ENCODE measurements at places on chromosomes 4 and X. TPM values are rescaled to one million over a fixed set of nuclear protein-coding genes. Genes with fewer than 3 reads are reported as not detected.
A peak's percentile ranks its signal among the peaks of the same experiment; 100 is the strongest.

DNA sequence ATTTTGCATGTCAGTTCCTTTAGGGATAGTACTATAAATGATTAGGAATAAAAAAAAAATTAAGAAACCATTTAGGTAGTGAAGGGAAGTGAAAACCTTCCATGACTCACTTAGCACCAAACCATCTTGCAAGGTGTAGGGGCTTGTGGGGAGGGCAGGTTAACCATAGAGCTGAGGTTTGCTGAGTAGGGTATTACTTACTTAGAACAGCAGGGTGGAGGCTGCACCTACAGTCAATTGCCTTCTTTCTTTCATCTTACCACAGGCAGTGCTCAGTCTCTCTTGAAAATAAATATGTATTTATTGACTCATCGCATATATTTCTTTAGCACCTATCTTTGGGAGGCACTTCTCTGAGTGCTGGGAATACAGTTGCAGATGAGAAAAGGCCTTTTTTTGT, 104.9 kb upstream of the GIMD1 start:
- H3K4me1 ChIP-seq, result no peaks in the 10 kb centered on the region
- H3K27me3 ChIP-seq, result no peaks in the 10 kb centered on the region
- no peak for DNase-seq
- H3K4me3 ChIP-seq, result no peak overlapping the region
- H3K27ac ChIP-seq, result no peak overlapping the region

GRCh38 chr4:70613306-70614183, 15.0 kb upstream of the ENAM start:
- no peak for DNase-seq
- H3K4me1 ChIP-seq, result no peaks in the 10 kb centered on the region
- no peaks in the 10 kb centered on the region for H3K27me3 ChIP-seq
- H3K4me3 ChIP-seq, result no peak overlapping the region
- H3K36me3 ChIP-seq, result no peaks in the 10 kb centered on the region

- H3K27me3 ChIP-seq, result no peaks in the 10 kb centered on the region
- peak overlapping the region; percentile 98 for H3K27ac ChIP-seq
- H3K36me3 ChIP-seq, result peaks cover 5% of the 10 kb centered on the region
- DNase-seq, result no peak
- H3K4me3 ChIP-seq, result peak overlapping the region; percentile 59
Measured at GRCh38 chrX:103685396-103685795, 1.1 kb downstream of the MORF4L2 start.

GRCh38 chrX:42151808-42152207, 228.5 kb upstream of the CASK start:
- DNase-seq, result no peak
- no peaks in the 10 kb centered on the region for H3K36me3 ChIP-seq
- no peak overlapping the region for H3K4me3 ChIP-seq
- no peaks in the 10 kb centered on the region for H3K4me1 ChIP-seq
- H3K27ac ChIP-seq, result no peak overlapping the region
- no peaks in the 10 kb centered on the region for H3K27me3 ChIP-seq

DNA sequence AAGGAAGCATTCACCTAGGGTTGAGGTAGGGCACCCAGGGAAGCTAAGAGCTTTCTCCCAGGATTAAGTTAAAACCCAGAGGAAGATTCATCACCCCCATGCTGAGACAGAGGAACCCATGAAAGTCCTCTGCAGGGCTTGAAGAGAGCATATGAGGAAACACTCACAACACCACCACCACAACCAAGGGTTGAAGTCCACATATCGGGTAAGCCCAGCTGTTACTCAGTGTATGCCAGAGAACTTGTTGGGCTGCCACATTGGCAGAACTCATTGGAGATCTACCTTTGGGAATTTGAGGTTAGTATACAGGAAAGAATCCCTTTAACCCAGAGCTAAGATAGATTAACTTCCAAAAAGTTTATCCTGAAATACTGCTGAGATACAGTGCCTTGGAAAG, 75.1 kb downstream of the INTS6L start:
- H3K27me3 ChIP-seq, result no peaks in the 10 kb centered on the region
- H3K36me3 ChIP-seq, result no peaks in the 10 kb centered on the region
- no peak for DNase-seq
- H3K27ac ChIP-seq, result no peak overlapping the region

GRCh38 chr4:15159477-15160019, 157.3 kb downstream of the CPEB2 start:
- H3K27ac ChIP-seq, result no peak overlapping the region
- no peaks in the 10 kb centered on the region for H3K27me3 ChIP-seq
- H3K36me3 ChIP-seq, result no peaks in the 10 kb centered on the region

DNA sequence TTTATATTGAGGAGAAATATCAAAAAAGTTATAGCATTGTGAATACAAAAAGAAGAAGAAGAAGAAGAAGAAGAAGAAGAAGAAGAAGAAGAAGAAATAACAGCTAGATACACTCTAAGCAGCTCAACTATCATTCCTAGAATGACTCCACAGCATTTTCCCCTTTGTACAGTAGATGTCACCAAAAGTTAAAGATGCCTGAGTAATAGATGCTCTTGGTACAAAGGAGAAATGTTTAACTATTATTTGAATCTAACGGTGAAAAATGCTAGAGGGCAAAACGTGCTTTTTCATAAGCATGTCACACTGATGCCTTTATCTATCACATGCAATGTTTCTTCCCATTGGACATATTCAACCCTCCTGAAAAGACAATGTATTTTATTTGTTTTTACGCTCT, 178.4 kb upstream of the GPRIN3 start:
- no peaks in the 10 kb centered on the region for H3K27me3 ChIP-seq
- H3K4me3 ChIP-seq, result no peak overlapping the region
- no peaks in the 10 kb centered on the region for H3K36me3 ChIP-seq
- H3K4me1 ChIP-seq, result no peaks in the 10 kb centered on the region

DNA sequence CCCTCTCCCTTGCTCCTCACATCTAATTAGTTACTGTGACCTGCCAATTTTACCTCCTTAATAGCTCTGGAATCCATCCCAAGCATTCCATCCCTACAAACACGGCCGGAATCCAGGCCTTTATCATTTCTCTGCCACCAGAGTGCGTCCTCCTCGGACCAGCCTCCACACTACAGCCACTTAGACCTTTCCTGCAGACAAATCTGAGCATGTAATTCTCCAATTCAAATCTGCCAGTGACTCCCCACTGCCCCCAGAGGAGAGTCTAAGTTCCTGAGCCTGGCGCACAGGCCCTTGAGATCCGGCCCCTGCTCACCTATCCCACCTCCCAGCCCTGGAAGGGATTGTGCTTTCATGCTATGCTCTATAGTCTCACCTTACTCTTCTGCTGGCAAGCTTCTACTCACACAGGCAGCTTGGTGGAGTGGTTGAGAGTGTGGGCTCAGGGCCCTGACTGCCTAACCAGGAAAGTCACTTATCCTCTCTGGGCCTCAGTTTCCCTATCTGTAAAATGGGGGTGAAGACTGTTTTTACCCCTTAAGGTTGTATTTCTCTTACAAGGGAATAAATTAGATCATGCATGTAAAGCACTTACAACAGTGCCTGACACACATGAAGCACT, 31.2 kb downstream of the PJA1 start:
- no peak for DNase-seq
- no peak overlapping the region for H3K27ac ChIP-seq
- no peaks in the 10 kb centered on the region for H3K36me3 ChIP-seq
- H3K27me3 ChIP-seq, result peaks cover 5% of the 10 kb centered on the region
- no peaks in the 10 kb centered on the region for H3K4me1 ChIP-seq
- no peak overlapping the region for H3K4me3 ChIP-seq

- no peaks in the 10 kb centered on the region for H3K36me3 ChIP-seq
- H3K27ac ChIP-seq, result no peak overlapping the region
- no peak overlapping the region for H3K4me3 ChIP-seq
- peaks cover 3% of the 10 kb centered on the region for H3K27me3 ChIP-seq
- DNase-seq, result no peak
Measured at GRCh38 chrX:41559235-41560052, 112.3 kb downstream of the NYX start.

DNA sequence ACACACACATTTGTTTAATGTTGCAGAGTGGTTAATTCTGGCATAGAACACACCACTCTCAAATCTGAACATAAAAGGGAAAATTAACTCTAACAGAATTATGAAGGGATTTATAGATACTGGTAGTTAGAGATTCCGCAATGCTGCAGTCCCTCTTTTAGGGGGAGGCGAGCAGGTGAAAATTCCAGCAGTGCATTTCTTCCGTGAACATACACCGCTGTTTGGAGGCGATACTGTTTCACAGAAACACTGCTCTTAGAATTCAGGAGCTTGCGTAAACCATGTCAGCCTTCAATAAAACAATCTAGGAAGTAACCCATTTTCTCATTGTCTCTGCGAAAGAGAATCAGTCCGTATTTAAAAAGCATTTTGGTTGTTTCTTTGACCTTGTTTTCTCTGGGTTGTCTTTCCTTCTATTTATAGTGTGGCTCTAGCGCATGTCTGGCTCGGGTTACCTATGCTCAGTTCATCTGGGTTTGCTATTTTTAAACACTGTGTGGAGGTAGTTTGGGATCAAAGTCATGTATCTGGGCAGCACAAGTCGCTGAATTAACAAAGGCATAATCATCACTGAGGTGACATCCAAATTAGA, 90.4 kb downstream of the GPAT3 start:
- no peak overlapping the region for H3K4me3 ChIP-seq
- no peak for DNase-seq
- no peak overlapping the region for H3K27ac ChIP-seq

DNA sequence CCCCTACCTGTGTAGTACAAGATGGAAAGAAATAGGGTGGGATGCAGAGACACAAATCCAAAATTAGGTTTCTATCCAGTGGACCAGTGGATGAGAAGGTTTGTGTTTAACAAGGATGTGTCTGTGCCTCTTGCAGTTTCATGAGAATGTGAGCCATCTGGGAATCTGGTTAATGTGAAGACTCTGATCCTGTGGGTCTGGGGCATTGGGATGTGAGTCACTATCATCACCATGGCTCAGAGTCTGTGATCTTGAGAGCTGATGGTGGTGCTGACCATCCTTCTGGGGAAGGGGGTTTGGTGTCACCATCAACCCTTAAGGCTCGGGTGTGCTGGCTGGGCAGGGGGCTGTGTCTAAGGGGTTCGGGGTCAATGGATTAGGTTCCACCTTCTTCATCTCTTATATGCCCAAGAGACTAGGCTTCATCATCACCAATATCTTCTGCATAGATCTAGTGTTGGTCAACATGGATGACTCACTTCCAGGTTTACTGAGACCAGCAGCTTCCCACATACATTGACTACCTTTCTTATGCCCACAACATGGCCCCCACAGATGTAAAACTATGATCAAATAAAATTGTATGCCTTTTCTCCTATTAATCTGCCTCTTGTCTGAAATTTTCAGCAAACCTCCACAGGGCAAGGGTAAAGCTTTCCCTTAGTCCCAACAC, 65.7 kb upstream of the MID1 start:
- H3K27me3 ChIP-seq, result no peaks in the 10 kb centered on the region
- no peak overlapping the region for H3K4me3 ChIP-seq
- no peak overlapping the region for H3K27ac ChIP-seq
- no peak for DNase-seq

- H3K4me3 ChIP-seq, result no peak overlapping the region
- H3K36me3 ChIP-seq, result no peaks in the 10 kb centered on the region
- no peaks in the 10 kb centered on the region for H3K27me3 ChIP-seq
Measured at GRCh38 chrX:133923548-133923947, 61.8 kb downstream of the GPC3 start.

GRCh38 chr4:68257719-68258118, 12.2 kb upstream of the TMPRSS11B start:
- no peaks in the 10 kb centered on the region for H3K4me1 ChIP-seq
- H3K36me3 ChIP-seq, result no peaks in the 10 kb centered on the region
- H3K4me3 ChIP-seq, result no peak overlapping the region
- no peak overlapping the region for H3K27ac ChIP-seq
- DNase-seq, result no peak

DNA sequence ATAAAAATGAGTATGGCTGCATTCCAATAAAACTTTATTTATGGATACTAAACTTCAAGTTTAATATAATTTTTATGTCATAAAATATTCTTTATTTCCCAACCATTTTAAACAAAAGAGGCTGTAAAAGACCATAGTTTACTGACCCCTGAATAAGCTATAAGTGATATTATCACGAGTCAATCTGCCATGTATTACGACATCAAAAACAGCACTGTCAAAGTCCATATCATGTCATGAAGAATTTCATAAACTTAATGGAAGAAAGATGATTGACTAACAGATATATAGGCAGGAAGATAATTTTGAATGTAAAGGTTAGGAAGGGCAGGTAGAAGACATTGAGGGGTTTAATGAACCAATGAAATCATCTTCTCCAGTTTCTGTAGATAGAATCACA, 18.2 kb downstream of the TMEM156 start:
- DNase-seq, result no peak
- no peak overlapping the region for H3K4me3 ChIP-seq
- H3K27ac ChIP-seq, result no peak overlapping the region
- no peaks in the 10 kb centered on the region for H3K36me3 ChIP-seq
- no peaks in the 10 kb centered on the region for H3K4me1 ChIP-seq
- no peaks in the 10 kb centered on the region for H3K27me3 ChIP-seq

GRCh38 chr4:87442889-87443288, 20.5 kb downstream of the NUDT9 start:
- no peaks in the 10 kb centered on the region for H3K4me1 ChIP-seq
- no peaks in the 10 kb centered on the region for H3K27me3 ChIP-seq
- DNase-seq, result no peak
- H3K36me3 ChIP-seq, result peaks cover 4% of the 10 kb centered on the region
- H3K4me3 ChIP-seq, result no peak overlapping the region
- H3K27ac ChIP-seq, result no peak overlapping the region

DNA sequence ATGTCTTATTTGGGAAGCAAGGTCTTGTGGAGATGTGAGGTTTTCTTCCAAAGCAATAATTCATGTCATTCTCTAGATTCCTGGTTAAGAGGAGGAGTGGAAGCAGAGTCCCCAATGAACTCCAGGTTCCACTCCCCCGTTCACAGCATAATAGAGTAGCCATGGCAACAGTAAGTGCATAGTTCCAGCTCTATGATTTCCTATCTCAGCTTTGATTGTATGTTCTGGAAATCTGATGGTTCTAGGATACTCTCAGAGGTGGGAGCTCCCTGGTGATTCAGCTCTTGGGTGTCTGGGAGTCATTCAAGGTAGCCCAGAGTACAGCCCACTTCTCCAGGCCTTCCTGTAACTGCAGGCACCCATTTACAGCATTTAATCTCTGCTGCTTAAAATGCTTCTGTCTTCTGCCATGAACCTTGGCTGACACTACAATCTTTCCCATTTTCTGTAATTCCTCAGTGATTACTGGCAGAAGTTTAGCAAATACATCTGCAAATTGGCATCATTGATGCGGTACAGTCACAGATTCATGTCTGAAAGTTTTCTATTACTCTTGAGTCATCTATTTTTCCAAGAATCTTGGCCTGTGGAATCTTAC, 242.0 kb downstream of the MAPK10 start:
- H3K36me3 ChIP-seq, result no peaks in the 10 kb centered on the region
- no peak overlapping the region for H3K4me3 ChIP-seq
- H3K27me3 ChIP-seq, result no peaks in the 10 kb centered on the region
- no peaks in the 10 kb centered on the region for H3K4me1 ChIP-seq
- no peak for DNase-seq

GRCh38 chr4:88276952-88277710, 7.2 kb downstream of the PPM1K start:
- H3K27ac ChIP-seq, result no peak overlapping the region
- H3K36me3 ChIP-seq, result no peaks in the 10 kb centered on the region
- no peaks in the 10 kb centered on the region for H3K27me3 ChIP-seq
- H3K4me1 ChIP-seq, result peaks cover 4% of the 10 kb centered on the region
- no peak overlapping the region for H3K4me3 ChIP-seq

GRCh38 chr4:153148791-153149190, 55.5 kb upstream of the TRIM2 start:
- no peaks in the 10 kb centered on the region for H3K36me3 ChIP-seq
- no peak overlapping the region for H3K27ac ChIP-seq
- DNase-seq, result no peak
- no peaks in the 10 kb centered on the region for H3K27me3 ChIP-seq
- no peak overlapping the region for H3K4me3 ChIP-seq

TRIM75 gene
- not detected for total RNA-seq

PNCK gene
- not detected for total RNA-seq

DYNLT3 gene
- total RNA-seq, result 13.1 TPM

CTAG1A gene
- not detected for total RNA-seq

MAGEA6 gene
- not detected for total RNA-seq

MAGEA2B gene
- total RNA-seq, result not detected

CLDN22 gene
- total RNA-seq, result not detected
